ENCODE measurements at places on chromosomes 2 and 18.

- no peak for DNase-seq
These were observed 303.2 kb upstream of the UBE2E3 start for GRCh38 chr2:180677200-180677599.

DNA sequence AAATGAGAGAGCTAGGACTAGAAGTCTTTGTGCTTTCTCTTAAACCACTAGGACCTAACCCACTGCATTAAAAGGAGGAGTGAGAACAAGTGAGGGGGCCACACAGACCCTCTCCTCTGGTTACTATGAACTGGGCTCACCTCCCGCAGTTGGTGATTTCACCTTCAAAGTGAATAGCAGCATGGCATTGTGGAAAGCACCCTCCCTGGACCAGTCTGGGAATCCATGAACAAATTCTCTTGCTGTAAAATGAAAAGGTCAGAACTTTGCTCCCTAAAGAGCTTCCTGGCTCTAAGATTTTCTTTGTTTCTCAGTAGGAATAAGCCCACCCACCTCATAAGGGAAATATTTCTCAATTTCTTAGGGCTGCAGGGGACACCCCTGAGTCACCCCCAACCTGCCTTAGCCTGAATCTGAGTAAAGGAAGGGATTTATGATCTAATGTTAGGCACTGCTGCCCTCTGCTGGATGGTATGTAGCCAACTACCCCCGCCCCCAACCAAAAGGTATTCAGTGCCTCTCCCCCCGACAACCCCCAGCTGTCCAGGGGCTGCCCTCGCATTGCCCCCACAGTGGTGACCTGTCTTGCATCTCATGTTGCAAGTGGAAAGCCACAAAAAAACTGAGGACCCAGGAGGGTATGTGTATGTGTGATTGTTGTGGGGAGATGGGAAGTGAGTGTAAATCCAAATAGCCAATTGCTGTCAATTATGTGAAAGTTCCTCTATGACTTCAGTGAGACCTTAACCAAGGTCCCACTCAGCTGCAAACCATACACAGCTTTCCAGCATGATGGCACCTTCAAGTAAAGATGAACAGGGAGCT, 230.9 kb upstream of the SLC14A2 start:
- peak; percentile 71 for DNase-seq

- DNase-seq, result peak; percentile 9
These were observed at the start of gene SNTG2 for GRCh38 chr2:950080-950966. SNTG2 (plus strand) TSS chr2:950849; CDS start chr2:950997, 148 bp downstream.

DNA sequence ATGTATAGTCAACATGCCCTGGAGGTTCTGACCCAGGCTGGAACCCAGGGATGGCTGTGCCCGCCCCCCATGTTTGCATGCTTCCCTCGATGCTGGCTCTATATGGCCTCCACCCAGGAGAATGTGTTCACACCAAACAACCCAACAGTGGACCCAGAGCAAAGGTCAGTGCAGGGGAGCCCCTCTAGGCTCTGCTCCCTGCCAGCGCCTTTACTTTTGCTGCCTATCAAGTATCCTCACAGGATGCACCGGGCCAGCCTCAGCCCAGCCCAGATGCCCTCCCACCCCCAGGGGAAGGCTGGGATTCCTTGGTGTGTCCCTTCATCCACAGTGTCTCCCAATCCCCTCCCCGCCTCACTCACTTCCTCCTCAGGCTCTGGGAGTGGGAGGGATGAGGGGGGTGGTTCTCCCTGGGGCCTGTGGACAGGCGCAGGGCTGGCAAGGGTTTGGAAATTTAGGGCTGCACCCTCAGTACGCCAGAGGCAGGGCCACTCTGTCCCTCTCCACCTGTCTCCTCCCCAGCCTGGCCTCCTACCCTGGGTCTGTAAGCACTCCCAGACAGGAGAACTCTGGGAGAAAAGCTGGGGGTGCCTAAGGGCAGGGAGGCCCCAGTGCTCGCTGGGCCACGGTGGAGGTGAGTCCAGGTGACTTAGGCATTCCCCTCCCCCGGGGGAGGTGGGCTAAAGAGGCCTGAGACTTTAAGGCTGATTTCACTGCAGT, 2.3 kb downstream of the ATP6V1B1 start:
- DNase-seq, result peak; percentile 77

GRCh38 chr18:9561759-9562158, 52.6 kb downstream of the PPP4R1 start:
- no peak for DNase-seq

GRCh38 chr2:170165129-170165528, 12.8 kb upstream of the MYO3B start:
- no peak for DNase-seq

GRCh38 chr18:23580677-23581367, 5.5 kb downstream of the NPC1 start:
- DNase-seq, result peak; percentile 54

DNA sequence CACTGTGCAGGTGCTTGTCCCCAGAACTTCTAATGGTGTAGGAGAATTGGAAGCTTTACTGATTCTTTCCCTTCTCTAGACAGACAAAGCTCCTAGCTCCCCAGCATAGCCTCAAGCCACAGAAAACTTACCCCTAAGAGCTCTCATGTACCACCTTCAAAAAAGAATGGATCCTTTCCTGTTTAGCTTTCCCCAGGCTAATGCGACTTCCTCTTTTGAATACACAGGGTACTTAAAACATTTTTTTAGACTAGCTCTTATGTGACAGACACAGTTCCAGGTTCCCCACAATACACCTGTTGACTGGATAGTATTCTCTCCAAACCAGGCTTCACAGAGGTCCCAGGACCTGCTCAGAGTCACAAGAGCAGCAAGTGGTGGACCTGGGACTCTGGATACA, 8.3 kb downstream of the CTAGE1 start:
- DNase-seq, result no peak

- DNase-seq, result no peak
These were observed 73.5 kb downstream of the TNS1 start for GRCh38 chr2:217929272-217929671.

GRCh38 chr2:101983486-101983885, 8.3 kb upstream of the IL1R2 start:
- DNase-seq, result no peak

GRCh38 chr2:161406316-161406715, 9.8 kb upstream of the TBR1 start:
- no peak for DNase-seq

GRCh38 chr18:32711862-32712261, 61.0 kb downstream of the KLHL14 start:
- no peak for DNase-seq

GRCh38 chr2:146489386-146489785, 1355.4 kb upstream of the ACVR2A start:
- DNase-seq, result no peak

DNA sequence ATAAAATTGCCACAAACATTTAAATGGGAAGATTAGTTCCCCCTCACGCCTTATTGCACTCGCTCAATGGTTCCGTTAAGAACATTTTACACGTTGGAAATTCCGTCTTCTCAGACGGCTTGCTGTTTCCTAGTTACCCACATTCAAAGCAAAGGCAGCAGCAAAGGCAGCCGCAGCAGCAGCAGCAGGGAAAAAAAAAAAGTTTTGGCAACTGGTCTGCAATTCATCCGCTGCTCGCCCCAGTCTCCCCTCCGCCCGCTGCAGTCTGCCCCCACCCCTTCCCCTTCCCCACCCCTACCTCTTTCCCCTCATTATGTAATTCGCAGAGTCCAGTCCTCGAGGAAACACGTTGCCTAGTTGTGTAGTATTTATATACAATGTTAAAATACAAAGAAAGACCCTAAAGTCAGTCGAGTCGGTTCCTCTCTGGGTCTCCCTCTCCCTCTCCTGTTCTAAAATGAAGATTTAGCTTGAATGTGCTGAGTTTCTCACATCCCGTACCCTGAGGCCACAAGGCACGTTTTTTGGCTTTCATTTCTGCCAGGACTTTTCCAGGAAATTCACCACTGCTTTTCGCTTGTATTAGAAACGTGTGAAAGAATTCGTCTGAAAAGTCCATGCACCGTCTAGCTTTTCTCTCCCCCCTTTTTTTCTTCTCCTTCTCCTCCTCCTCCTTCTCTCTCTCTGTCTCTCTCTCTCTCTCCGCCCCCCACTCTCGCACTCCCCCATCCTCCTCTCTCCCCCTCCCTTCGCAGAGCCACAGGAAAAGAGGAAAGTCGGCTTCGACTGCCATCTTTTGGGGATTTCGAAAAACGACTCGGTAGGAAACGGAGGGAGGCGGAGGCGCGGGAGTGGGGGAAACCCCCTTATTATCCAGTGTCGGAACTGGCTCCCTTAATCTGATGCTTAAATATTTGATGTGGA, 140.0 kb downstream of the MEIS1 start:
- DNase-seq, result peak; percentile 85

GRCh38 chr2:101986376-101986775, 5.4 kb upstream of the IL1R2 start:
- no peak for DNase-seq

GRCh38 chr2:96933305-96934181, 52.8 kb downstream of the FAM178B start:
- no peak for DNase-seq

DNA sequence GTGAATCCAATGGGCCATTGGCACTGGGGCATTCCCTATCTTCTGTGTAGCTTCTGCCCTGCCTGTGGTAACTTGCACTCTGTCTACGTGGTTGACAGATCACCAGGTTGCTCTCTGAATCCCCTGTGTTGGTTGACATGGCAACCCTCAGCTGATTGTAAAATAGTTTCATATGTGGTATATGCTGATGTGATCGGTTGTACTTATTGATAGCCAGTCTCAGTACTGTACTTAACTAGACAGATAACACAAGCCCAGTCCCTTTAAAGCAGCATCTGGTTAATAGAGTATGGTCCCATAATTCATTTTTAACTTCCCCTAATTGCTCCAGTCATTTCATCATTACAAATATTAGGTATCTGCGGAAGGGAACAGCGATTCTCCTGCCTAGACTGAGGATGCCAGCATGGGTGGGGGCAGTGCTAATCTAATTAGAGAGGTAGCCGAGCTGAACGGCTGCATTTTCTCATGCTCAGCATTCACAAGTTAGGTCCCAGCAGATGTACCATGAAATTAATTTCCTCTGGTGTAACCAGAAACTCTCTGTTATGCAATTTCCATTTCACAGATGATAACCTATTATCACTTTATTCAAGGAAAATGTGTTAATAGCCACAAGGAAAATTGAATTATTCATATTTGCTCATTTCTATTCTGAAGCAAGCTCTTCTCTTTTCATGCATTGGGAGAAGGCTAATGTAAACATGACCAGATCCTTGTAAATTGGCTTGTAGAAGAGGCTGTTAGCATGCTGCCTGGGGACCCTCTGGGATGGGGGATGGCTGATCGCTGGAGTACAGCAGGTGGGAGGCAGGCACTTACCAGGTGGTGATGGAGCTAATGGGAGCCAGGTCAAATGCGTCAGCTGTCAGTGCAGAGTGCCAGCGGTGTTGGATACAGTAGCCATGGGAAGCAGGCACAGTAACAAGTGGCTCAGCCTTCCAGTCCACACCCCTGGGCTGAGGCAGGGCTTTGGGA, 608.3 kb downstream of the GALR1 start:
- DNase-seq, result no peak

DNA sequence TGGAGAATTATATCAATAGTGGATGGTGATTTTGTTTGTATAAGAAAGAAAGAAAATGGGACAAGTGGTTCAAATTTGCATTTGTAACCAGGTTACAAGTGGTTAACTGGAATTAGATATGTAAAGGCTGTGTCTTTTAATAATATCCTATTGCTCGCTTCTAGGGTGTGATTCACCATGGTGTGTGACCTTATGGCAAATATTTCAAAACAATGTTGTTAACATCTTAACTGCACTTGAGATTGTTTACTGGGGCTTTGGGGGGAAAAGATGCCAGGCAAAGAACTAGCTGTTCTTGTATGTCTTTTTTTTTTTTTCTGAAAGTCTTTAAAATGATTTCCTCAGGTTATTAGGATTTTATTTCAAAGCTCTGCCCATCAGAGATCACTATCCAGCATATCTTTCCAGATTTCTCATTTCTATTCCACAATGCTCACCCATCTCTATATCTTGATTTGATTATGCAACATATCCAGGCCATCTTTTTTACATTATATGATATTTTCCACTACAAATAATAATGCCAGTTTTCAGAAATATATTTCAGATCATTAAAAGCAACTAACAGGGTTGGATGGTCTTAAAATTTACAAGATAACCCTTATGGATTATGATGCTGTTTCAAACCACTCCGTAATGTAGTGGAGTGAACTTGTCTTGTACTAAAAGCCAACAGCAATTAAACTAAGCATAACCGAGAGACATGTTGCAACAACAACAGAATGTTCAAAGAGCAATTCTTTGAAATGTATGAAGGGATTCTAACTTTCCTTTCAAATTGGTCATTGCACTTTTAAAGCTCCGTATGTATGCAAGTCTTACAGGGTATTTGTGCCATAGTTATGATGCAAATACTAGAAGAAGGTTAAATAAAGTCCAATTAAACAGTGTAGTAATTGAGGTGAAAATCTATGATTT, 341.5 kb upstream of the ETAA1 start:
- DNase-seq, result no peak

DNA sequence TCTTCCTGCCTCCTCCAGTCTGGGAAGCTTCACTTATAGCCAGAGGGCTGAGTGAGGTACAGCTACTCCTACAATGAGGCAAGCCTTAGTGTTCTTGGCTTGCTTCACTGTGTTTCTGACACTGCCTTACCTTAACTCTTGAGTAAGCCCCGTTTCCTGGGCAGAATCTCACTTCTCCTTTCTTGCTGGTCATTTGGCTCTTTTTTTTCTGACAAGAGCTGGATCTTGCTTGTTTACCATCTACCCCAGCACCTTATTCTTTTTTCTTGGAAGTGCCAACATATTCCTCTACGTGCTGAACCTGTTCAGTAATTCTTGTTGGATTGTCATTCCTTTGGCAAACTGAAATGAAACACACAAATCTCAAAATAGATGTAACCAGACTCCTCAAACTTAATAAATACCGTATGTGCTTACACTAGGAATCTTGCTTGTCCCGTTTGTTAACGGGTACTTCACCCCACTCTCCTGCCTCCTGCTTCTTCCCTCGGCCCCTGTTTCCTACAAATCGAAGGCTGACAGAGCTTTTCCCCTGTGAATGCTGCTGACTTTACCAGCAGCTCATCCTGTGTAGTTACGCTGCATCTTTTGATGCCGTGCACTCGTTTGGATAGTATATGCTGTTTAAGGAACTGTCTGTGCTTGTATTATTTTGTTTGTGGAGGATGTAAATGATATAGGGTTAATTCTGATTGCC, 132.2 kb downstream of the FMNL2 start:
- peak; percentile 42 for DNase-seq

GRCh38 chr2:18483896-18484295, 76.6 kb downstream of the RDH14 start:
- no peak for DNase-seq

GRCh38 chr2:148963461-148963860, 75.0 kb upstream of the LYPD6B start:
- DNase-seq, result no peak

Measured in ELF-1 (cell line).